Left kidney (tissue), 8 donors: ENCODE measurements at places on chromosomes 7 and 10. TPM values are rescaled to one million over a fixed set of nuclear protein-coding genes. Genes with fewer than 3 reads are reported as not detected.

GRCh38 chr10:266974-267425 lies 131.7 kb downstream of the ZMYND11 start:
- no peak for DNase-seq

DNA sequence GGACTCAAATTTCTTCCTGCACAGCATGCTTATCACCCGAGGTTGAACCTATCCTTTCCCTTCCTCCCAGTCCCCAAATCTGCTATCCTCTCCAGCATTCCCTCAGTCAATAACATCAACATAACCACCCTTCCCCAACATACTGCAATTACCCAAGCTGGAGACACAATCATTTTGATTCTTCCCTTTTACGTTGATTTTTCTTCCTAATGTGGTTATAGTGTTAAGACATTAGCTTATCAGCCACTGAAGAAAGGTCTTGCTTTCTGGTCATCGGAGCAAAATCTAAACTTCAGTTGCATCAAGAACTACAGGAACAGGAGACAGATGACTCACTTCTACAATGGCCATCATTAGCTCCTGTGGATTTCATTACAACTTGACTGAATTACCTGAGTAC lies 3.5 kb upstream of the HBP1 start:
- DNase-seq, result no peak

GRCh38 chr7:29035044-29035740 lies 77.1 kb upstream of the TRIL start:
- no peak for DNase-seq

DNA sequence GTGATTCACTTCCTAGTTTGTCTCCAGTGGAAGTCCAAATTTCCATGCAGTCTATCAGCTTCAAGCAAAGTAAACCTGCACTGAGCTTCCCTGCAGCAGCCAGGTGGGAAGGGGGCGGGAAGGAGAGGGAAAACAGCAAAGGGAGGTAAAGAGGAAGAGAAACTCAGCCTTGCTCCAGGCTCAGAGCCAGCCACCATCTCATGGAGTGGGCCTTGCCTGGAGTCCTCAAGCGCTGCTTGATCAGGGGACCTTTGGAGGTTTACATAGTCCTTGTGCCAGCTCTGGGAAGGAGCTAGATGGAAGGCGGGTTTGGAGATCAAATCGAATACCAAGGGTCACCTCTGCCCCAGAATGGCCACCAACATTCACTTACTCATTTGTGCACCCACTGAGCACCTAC lies 7.4 kb downstream of the CRTAC1 start:
- DNase-seq, result no peak

DNA sequence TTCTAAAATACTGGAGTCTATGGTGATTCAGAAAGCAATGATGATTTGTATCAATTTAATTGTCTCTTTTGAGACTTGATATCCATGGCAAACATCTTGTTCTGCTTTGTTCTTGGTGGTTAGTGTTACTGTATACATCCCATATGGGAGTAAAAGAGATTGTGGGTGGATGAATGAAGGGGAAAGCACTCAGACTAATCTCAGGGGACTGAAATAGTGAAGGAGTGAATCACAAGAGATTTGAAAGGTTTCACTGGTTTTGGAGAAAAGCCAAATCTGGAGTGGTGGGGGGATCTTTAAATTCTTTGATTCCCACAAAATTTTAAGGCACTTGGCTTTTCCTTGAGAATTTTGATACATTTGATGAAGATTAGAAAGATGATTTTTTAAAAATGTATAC lies 369.4 kb downstream of the INHBA start:
- DNase-seq, result no peak

DNA sequence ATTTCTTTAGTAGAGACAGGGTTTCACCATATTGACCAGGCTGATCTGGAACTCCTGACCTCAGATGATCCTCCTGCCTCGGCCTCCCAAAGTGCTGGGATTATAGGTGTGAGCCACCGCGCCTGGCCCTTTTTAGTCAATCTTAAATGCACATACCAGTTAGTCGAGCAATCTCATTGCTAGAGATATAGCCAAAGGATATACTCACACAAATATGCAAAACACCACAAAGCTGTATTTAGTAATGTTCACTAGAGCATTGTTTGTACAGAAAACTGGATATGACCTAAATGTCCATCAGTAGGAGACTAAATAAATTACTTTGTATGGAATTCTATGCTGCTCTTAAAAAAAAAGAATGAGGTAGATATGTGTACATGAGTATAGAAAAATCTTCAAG lies 24.5 kb upstream of the IL6 start:
- no peak for DNase-seq

DNA sequence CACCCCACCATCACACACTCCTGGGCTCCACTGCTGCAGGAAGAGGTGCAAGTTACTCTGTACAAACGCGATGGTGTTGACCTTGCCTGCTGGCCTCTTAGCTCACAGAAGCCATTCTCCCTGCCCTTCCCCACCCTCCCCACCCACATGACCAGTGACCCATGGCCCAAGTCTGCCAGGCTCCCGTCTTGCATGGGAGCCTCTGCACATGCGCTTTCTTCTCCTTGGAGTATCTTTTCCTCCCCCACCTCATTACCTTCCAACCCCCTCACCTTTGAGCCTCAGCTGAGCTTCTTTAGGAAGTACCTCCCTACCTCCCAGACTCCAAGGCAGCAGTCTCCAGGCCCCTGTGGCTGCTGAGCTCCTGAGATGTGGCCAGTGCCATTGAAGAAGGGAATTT lies 337.7 kb upstream of the ZNF32 start:
- no peak for DNase-seq

- no peak for DNase-seq
These were observed 516.4 kb downstream of the PCDH15 start for GRCh38 chr10:54284526-54285193.

GRCh38 chr7:103389263-103389662 lies 41.8 kb downstream of the PSMC2 start:
- DNase-seq, result no peak

- peak; percentile 61 for DNase-seq
These were observed 75.7 kb downstream of the IMMP2L start for GRCh38 chr7:111486472-111487142.

- no peak for DNase-seq
These were observed 237.9 kb downstream of the EMX2 start for GRCh38 chr10:117780411-117780810.

DNA sequence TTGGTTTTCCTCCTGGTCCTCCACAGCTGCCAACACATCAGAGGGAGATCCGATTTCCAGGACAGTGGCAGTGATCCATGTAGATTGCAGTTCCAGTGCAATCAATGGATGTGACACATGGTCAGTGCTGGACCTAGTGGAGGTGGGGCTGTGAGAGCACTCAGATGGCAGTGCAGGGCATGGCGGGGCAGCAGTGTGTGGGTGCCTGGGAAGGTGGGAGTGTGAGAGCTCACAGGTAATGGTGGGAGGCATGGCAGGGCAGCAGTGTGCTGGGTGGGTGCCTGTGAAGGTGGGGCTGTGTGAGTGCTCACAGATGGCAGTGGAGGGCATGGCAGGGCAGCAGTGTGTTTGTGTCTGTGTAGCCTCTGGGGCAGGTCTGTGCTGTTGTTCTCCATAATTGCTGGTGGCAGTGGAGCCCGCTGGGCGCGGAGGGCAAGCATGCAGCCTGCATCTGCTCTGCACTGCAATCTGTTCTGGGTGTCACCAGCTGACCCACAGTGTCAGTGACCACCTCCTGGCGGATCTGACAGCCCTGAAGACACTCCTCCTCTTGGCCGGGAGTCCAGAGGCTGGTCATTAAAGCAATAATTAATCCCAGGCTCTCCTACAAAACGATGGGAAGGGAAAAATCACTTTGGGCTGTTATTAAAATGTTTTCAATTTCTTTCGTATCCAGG lies 8.6 kb upstream of the ADARB2 start:
- no peak for DNase-seq

- peak; percentile 57 for DNase-seq
These were observed 52.3 kb upstream of the DGKI start for GRCh38 chr7:137898839-137899721.

DNA sequence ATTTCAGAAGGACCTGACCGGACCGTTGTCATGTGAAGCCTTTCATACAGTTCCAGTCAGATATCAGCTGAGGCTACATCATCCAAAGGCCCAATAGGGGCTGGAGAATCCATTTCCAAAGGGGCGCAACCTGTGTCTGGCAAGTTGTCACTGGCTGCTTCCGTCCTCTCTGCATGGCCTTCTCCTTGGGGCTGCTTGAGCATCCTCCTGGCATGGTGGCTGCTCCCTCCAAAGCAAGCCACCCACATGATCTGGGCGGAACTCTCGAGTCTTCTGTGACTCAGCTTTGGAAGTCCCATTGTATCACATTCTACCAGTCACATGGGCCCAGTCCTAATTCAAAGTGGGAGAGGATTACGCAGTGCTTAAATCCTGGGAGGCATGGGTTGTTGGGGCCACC lies 207.0 kb upstream of the SHH start:
- DNase-seq, result no peak

GRCh38 chr7:159084069-159084801 lies 60.4 kb downstream of the VIPR2 start:
- DNase-seq, result no peak

- DNase-seq, result no peak
These were observed 22.9 kb downstream of the ASB13 start for GRCh38 chr10:5643346-5644067.

GRCh38 chr7:132457658-132458057 lies 118.6 kb downstream of the PLXNA4 start:
- DNase-seq, result no peak

- DNase-seq, result no peak
These were observed 484.7 kb downstream of the PTPRN2 start for GRCh38 chr7:158102897-158103296.

DNA sequence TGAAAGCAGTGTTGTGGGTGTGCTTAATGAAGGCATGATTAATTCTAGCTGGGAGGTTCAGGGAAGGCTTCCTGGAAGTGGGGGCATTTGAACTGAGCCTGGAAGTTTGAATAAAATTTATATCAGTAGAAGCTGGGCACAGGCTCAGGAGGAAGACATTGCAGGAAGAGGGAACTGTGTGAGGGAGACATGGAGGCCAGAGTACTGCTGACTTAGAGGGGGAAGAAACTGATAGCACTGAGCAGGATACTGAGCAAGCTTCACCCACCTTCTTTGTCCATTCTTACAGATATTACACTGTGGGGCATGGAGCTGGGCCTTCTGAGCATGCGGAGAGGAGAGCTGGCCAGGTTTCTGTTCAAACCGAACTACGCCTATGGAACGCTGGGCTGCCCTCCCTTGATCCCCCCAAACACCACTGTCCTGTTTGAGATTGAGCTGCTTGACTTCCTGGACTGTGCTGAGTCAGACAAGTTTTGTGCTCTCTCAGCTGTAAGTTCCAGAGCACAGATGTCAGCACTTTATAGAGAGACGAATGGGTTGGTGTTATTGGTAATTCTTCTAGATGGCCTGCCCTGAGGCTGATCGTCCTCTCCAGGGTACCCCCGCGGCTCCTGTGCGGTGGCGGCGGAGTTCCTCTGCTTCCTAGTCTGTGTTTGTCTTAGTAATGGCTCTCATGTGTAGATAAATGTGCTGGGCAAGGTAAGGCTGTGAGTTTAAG lies 2.1 kb downstream of the FKBP6 start:
- DNase-seq, result no peak

MMP21 gene
- polyA plus RNA-seq, result 0.30 TPM

MYOZ1 gene
- polyA plus RNA-seq, result 5.0 TPM

KDM7A gene
- polyA plus RNA-seq, result 17.5 TPM

TAC1 gene
- 0.95 TPM for polyA plus RNA-seq
